Brain microvascular endothelial cell (primary cell): ENCODE measurements at places on chromosomes 7 and 10.
A peak's percentile ranks its signal among the peaks of the same experiment; 100 is the strongest.

GRCh38 chr7:4167385-4167910, 514.6 kb upstream of the FOXK1 start:
- DNase-seq: no peak

- DNase-seq: peak; percentile 47
Observed at GRCh38 chr10:12656518-12657142, 307.3 kb downstream of the CAMK1D start.

DNA sequence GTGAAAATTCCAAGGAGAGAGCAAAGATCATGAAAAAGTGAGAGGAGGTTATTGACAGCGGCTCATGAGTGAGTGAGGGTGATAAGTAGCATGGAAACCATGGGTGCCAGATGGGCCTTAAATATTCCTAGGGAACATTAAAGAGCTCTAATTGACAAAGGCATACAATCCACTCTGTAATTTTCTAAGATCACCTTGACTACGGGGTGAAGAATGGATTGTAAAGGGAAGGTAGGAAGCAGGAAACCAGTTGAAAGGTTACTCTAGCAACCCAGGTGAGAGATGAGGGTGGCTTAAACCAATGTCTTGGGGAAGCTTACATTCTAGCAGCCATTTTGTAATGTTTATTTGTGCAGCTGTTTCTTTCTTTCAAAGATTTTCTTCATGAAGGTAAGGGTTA, 75.7 kb downstream of the RSU1 start:
- no peak for DNase-seq

- DNase-seq: no peak
Observed at GRCh38 chr7:37925620-37926019, 5.2 kb downstream of the EPDR1 start.

- DNase-seq: no peak
Observed at GRCh38 chr7:141463986-141464385, 87.2 kb upstream of the AGK start.

DNA sequence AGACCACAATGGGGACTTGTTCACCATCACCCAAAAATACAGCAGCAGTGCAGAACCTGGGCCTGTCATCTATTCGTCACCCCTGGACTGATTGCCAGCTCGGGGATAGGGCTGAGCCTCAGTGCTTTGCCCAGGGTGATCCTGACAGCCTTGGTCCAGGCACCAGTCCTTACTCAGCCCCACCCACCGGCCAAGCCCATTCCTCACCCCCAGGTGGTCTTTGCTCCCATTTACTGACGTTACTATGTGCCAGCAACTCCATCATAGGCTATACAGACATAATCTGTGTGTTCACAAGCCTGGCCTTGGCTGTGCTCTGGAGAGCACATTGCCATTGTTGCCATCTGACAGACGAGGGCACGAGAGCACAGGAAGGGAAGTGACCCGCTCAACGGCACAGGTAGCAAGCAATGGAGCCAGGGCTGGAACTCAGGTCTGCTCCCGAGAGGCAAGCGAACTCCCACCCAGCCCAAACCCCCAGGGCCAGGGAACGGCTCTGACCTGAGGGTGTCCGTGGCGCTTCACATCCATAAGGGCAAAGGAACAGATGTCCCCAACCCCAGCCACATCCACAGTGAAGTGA, 6.8 kb downstream of the ATG9B start:
- no peak for DNase-seq

GRCh38 chr10:133475425-133475734, 21.6 kb downstream of the SCART1 start:
- DNase-seq: no peak

- no peak for DNase-seq
Observed at GRCh38 chr7:20447021-20447650, 116.4 kb downstream of the ITGB8 start.

GRCh38 chr10:68301790-68302502, 29.9 kb upstream of the HNRNPH3 start:
- peak; percentile 14 for DNase-seq

- no peak for DNase-seq
Observed at GRCh38 chr7:1939434-1940401, 269.6 kb downstream of the ELFN1 start.

GRCh38 chr7:69840248-69840647, 242.0 kb downstream of the AUTS2 start:
- no peak for DNase-seq

DNA sequence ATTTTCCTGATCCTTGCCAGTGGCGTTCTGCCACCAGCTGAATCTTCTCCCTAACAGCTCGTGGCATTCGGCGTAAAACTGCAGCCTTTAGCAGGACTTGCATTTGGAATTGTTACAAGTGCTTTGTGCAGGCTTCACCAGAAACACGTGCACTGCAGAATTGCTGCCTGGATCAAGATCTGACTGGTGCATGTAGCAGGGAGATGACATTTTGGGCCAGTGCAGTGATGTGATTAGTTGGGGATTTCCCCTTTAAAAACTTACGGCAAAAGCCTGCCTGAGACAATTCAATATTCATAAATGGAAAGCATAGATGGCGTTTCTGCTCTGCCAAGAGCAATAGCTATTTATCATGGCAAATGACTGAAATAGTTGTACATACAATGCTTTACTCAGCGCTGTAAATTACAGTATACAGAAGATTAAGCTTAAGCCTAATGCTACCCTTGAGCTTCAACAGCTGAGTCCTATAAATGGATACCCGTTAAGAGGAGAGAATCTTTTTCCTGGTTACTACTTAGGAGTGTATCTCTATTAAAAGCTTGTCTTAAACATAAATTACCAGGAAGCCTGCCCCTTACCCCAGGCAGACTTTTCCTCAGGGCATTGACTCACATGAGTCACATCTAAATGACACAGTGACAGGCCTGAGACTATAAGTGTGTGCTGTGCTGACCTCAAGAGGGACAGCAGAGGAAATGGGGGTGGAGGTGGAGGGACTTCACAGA, 106.3 kb downstream of the ATXN7L1 start:
- no peak for DNase-seq

- no peak for DNase-seq
Observed at GRCh38 chr10:76088980-76089379, 657.6 kb downstream of the LRMDA start.

- no peak for DNase-seq
Observed at GRCh38 chr7:12233175-12233574, 22.1 kb downstream of the TMEM106B start.

DNA sequence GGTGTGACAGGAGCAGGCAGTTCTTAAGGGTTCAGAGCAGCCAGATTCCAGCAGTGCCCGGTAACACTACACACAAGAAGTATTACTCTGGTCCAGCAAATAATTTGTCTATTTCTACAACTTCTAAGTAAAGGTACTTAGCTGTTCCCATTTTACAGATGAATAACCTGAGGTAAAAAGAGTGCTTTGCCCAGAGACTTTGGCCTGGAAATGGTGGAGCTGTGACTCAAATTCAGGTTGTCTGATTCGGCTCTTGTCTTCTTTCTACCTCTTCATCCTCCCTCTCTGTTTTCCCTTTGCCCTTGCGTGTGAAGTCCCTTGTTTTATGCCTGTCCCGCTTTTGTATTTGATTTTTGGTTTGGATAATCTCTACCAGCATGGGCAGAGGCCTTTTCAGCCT, 17.1 kb downstream of the SFRP5 start:
- DNase-seq: no peak
